ENCODE measurements at places on chromosomes 16 and 17. TPM values are rescaled to one million over a fixed set of nuclear protein-coding genes. Genes with fewer than 3 reads are reported as not detected.

DNA sequence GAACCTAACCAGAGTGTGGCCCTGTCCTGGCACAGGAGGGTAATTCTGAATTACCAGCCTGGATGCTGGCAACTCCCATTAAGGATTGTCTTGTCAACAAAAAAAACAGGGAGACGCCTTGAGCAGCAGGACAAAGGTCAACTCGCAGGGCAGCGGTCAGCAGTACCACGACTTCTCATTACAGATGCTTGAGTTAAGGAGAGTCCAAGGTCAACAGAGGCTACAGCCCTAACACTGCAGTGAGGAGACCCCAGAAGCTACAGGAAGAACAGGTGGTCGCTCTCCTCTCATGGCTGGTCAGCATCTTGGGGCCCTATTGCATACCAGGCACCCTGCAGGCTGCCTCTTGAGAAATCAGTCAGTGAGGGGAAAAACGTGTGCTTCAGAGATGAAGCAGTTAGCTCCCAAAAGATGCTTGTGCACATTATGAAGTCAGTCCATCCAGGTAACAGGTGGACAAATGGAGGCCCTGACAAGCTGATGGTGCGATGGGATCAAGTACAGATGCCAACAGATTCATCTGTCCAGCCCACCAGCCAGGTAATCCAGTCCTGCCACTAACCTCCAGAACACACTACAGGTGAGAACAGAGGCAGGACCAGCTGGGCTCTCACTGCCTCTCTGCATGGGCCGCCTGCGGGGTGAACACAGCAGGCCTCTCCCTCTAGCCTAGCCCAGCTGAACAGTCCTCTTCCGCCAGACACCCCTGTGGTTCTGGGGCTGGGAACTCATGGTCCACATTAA lies 4.2 kb downstream of the CSNK1D start:
- H3K27me3 ChIP-seq, result no peaks in the 10 kb centered on the region
- H3K4me3 ChIP-seq, result no peak overlapping the region
- DNase-seq, result no peak
- peaks cover 20% of the 10 kb centered on the region for H3K4me1 ChIP-seq

DNA sequence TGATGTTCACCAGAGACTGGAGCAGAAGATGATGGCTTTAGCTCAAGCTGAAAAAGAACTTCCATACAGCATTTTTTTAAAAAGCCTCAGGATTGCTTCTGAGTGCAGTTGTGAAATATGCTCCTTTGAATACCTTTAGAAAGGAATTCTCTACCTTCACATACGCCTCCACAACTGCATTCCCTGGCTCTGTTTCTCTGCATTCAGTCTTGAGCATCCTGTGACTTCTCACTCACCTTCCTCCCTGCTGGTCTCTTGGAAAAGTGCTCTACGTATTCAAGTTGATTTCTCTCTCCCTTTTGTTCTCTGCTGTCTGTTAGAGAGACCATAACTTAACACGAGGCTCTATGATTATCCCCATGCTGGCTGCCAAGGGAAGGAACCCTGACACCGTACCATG lies 34.5 kb downstream of the HS3ST2 start:
- no peaks in the 10 kb centered on the region for H3K27me3 ChIP-seq
- H3K4me3 ChIP-seq, result no peak overlapping the region
- DNase-seq, result no peak
- H3K4me1 ChIP-seq, result no peaks in the 10 kb centered on the region

The CCL8 gene
- total RNA-seq, result not detected

The ZG16 gene
- 0.21 TPM for total RNA-seq
